ENCODE measurements at places on chromosomes 4 and X. TPM values are rescaled to one million over a fixed set of nuclear protein-coding genes. Genes with fewer than 3 reads are reported as not detected.
A peak's percentile ranks its signal among the peaks of the same experiment; 100 is the strongest.

The ARSJ gene
- total RNA-seq: 80.9 TPM

- peaks cover 11% of the 10 kb centered on the region for H3K27me3 ChIP-seq
- DNase-seq: no peak
- no peak overlapping the region for H3K27ac ChIP-seq
- no peaks in the 10 kb centered on the region for H3K36me3 ChIP-seq
- no peak overlapping the region for H3K4me3 ChIP-seq
Observed at GRCh38 chr4:152000518-152000917, 239.7 kb upstream of the GATB start.

- H3K4me1 ChIP-seq: peaks cover 24% of the 10 kb centered on the region
- DNase-seq: no peak
- H3K27me3 ChIP-seq: no peaks in the 10 kb centered on the region
Observed at GRCh38 chr4:75512386-75513211, 1.6 kb downstream of the RCHY1 start.

DNA sequence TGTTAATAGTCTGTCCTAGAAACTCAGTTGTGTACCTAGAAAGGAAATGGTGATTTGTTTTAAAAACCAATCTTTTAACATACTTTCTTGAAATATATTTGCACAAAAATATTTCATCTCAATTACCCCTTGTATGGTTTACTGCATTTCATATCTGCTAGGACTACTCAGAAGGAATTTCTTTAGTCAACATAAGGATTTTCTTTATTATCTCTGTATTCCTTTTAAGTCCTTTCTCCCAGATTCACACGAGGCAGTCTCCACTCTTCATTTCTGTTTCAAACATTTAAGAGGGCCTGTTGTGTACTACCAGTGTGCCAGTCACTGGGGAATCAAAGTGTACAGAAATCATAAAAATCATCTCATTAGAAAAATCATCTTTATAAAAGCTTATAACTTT is 28.8 kb downstream of the NFKB1 start:
- DNase-seq: no peak
- peaks cover 11% of the 10 kb centered on the region for H3K36me3 ChIP-seq
- H3K27ac ChIP-seq: peak overlapping the region; percentile 5

DNA sequence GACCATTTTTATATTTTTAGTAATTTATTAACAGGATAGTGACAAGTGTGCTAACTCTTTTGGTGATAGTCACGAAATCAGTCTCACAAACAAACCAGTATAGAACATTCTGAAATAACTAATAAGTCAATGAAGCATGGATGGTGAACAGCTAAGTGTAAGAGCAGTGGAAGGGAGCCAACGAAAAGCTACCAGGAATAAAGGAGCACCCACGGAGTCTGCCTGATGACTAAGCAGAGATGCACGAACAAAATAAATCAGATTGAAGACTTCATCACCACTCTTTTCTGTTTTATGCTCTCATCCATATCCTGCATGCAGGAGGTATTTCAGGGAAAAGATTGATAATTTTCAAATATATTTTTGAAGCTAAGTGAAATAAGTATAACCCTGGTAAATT is 891.1 kb upstream of the HS3ST1 start:
- no peaks in the 10 kb centered on the region for H3K36me3 ChIP-seq
- no peak overlapping the region for H3K4me3 ChIP-seq
- H3K27me3 ChIP-seq: no peaks in the 10 kb centered on the region
- no peaks in the 10 kb centered on the region for H3K4me1 ChIP-seq
- no peak for DNase-seq
- no peak overlapping the region for H3K27ac ChIP-seq

The CCSER1 gene
- total RNA-seq: not detected

DNA sequence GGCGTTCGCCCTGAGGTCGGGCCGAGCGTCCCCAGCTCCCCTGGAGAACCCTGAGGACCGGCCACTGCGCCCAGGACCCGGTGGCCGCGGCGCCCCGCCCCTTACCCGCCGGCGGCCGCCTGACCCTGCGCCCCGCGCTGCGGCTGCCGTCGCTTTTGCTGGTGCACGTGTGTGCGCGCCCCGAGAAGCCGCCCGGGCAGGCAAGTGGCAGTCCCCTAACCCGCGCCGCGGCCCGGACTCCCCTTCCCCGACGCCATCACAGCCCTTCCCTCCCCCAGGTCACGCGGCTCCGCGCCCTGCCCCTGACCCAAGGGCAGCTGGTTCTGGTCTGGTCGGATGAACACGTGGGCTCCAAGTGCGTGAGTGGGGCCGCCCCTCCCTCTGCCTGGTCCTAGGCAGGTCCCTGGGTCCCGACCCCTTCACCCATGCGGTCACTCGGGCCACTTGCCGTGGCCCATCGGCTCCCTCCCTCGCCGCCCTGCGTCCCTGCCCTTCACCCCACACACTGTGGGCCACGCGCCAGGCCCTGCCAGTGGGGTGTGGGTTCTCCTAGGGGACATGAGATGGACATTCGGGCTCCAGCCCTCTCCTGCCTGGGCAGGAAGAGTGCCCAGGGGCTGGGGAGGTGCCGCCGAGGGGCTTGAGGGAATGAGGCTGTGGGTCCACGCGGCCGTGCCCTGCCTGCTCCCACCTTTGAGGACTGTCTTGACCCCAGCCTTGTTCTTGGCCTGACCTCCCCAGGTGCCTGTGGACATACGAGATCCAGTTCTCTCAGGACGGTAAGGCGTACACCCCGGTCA is 8.0 kb upstream of the FGFRL1 start:
- no peak for DNase-seq
- H3K36me3 ChIP-seq: peaks cover 5% of the 10 kb centered on the region
- no peak overlapping the region for H3K4me3 ChIP-seq
- H3K27me3 ChIP-seq: peaks cover 15% of the 10 kb centered on the region

- no peak overlapping the region for H3K4me3 ChIP-seq
- H3K4me1 ChIP-seq: no peaks in the 10 kb centered on the region
- H3K27ac ChIP-seq: no peak overlapping the region
- DNase-seq: no peak
- no peaks in the 10 kb centered on the region for H3K36me3 ChIP-seq
Observed at GRCh38 chrX:107880054-107880610, 54.5 kb downstream of the MID2 start.

The ARMCX1 gene
- total RNA-seq: 36.0 TPM

- peaks cover 42% of the 10 kb centered on the region for H3K4me1 ChIP-seq
- peak overlapping the region; percentile 94 for H3K27ac ChIP-seq
- no peak for DNase-seq
- H3K27me3 ChIP-seq: no peaks in the 10 kb centered on the region
- H3K36me3 ChIP-seq: peaks cover 5% of the 10 kb centered on the region
Observed at GRCh38 chr4:109432203-109432602, 1.4 kb upstream of the SEC24B start.

DNA sequence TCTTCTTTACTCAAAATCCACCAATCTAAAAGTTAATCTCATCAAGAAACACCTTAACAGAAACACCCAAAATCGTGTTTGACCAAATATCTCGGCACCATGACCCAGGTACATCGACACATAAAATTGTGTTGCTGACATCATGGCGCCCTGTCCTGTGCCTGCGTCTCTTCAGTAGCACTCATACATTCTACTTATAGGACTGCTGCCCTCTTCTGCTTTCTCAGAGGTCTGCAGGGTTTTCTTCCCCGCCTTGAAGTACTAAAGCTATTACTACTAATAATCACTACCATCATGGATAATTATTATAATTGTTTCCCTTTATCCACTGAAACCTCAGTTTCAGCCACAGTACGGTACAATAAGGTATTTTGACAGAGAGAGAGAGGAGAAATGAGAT is 1403.1 kb upstream of the TENM3 start:
- H3K36me3 ChIP-seq: no peaks in the 10 kb centered on the region
- peaks cover 6% of the 10 kb centered on the region for H3K4me1 ChIP-seq
- H3K27ac ChIP-seq: no peak overlapping the region
- no peak overlapping the region for H3K4me3 ChIP-seq
- no peaks in the 10 kb centered on the region for H3K27me3 ChIP-seq
- DNase-seq: no peak

DNA sequence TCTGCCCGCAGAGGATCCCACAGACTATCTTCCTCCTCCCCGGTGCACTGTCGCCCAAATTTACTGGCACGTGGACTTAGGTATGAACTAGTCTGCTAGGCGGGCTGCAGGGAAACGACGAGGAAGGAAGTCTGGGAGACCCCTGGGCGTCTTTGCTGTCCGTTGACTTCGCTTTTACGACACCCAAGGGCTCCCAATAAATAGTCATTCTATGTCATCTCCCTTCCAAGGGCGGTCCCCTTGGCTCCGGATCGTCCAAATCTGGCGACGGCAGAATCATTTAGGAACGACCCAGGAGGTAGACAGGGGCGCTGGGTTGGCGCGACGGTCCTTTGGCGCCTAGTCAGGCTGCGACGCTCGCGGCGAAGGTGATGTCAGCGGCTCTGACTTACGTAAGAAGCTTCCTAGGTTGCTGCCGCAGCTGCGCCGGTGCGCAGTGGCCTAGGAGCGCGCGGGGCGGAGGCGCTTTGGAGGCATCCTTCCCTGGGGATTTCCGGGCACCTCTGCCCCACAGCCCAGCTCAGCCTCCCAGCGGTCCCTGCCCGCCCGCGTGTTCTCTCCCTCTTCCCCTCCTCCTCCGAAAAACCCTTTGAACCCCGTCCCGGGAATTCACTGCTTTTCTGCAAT is 2.2 kb downstream of the NHS start:
- DNase-seq: no peak
- H3K4me3 ChIP-seq: peak overlapping the region; percentile 74
- no peak overlapping the region for H3K27ac ChIP-seq

- H3K4me3 ChIP-seq: no peak overlapping the region
- no peaks in the 10 kb centered on the region for H3K36me3 ChIP-seq
- no peak overlapping the region for H3K27ac ChIP-seq
Observed at GRCh38 chr4:172957216-172957615, 211.4 kb upstream of the GALNT7 start.

- H3K27ac ChIP-seq: no peak overlapping the region
- H3K36me3 ChIP-seq: no peaks in the 10 kb centered on the region
- H3K4me3 ChIP-seq: no peak overlapping the region
- no peak for DNase-seq
- H3K4me1 ChIP-seq: no peaks in the 10 kb centered on the region
- H3K27me3 ChIP-seq: no peaks in the 10 kb centered on the region
Observed at GRCh38 chr4:28010577-28011240, 1150.1 kb downstream of the STIM2 start.

DNA sequence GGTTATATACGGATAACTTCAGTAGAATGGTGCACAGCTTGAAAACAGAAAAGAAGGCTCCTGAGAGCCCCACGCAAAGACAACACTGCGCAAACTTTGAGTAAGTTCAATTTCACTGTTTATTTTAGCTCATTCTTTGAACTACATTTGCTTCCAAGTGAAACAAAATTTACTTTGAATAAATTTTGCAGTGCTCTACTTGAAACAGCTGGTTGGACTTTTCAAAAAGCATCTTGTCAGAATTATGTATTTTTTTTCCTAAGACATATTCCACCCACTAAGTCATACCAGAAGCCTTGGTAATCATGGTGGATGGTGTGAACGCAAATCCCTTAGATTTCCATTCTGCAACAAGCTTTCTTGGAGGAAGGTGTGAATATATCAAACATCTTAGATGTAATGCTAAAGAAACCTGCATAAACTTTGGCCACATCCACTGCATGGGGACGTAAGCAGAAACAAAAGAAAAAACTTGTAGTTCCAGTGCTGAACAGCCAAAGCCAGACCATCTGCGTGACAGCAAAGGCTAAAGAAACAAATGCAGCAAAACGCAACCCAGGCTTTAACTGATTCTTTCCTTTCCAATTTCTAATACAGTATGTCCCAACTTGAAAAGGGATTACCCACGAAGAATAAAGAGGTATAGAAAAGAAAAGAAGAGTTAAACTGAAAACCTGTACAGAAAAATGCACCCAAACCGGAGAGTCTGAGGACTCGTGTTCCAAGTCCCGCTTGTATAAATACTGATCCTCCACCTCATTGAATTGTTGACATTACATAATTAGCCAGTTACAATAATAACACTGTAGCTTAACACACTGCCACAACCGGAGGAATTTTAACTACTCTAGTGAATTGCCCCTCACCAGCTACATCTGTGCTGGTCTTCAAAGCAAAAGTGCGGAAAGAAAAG is 90.9 kb downstream of the SH3RF1 start:
- H3K27ac ChIP-seq: peak overlapping the region; percentile 90
- DNase-seq: no peak
- peaks cover 33% of the 10 kb centered on the region for H3K4me1 ChIP-seq
- no peaks in the 10 kb centered on the region for H3K27me3 ChIP-seq

The BCORL1 gene
- 20.0 TPM for total RNA-seq

The RHOXF1 gene
- total RNA-seq: not detected

GRCh38 chr4:155403886-155404285 is 27.1 kb upstream of the MAP9 start:
- peaks cover 14% of the 10 kb centered on the region for H3K27me3 ChIP-seq
- peaks cover 2% of the 10 kb centered on the region for H3K36me3 ChIP-seq
- DNase-seq: no peak
- no peak overlapping the region for H3K27ac ChIP-seq
- H3K4me3 ChIP-seq: no peak overlapping the region

DNA sequence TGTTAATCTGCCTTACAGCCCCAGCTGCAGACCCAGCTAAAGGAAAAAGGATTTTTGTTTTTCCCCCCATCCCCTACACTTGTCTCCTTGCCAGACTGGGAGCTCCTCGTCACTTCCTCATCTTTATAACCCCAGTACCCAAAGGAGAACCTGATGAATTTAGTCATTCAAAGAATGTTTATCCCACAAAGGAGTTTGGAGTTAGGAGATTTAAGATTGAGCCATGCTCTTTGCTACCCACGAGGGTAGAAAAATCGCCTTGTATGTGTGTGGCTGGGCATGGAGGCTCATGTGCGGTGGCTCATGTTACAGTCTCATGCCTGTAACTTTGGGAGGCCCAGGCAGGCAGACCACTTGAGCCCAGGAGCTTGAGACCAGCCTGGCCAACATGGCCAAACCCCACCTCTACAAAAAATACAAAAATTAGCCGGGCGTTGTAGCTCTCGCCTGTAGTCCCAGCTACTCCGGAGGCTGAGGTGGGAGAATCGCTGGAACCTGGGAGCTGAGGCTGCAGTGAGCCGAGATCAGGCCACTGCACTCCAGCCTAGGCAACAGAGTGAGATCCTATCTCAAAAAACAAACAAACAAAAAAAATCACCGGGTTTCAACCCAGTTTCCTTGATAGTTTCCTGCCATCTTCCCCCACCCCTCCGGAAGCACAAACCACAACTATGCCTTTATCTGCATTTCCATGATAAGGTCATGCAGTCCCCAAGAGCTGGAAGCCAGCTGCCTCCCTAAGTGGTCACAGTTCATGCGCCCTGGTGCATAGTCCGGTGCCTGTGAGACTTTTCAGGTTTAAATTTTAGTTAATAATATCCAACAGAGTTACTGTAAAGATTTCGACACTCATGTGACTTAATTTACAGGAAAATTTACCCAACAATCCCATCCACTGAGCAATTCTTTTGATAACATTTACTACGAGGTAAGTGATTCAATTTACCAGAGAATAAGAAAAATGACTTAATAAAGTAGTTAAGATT is 1.5 kb downstream of the CFAP97 start:
- DNase-seq: no peak
- peak overlapping the region; percentile 99 for H3K27ac ChIP-seq

- DNase-seq: no peak
- H3K4me3 ChIP-seq: no peak overlapping the region
- peaks cover 18% of the 10 kb centered on the region for H3K4me1 ChIP-seq
- H3K36me3 ChIP-seq: no peaks in the 10 kb centered on the region
Observed at GRCh38 chrX:16187024-16187760, 19.9 kb downstream of the MAGEB17 start.

- peaks cover 2% of the 10 kb centered on the region for H3K4me1 ChIP-seq
- no peaks in the 10 kb centered on the region for H3K36me3 ChIP-seq
- H3K27me3 ChIP-seq: no peaks in the 10 kb centered on the region
- no peak overlapping the region for H3K4me3 ChIP-seq
Observed at GRCh38 chr4:152471251-152471792, 64.6 kb downstream of the FBXW7 start.

GRCh38 chr4:119861731-119862130 is 204.9 kb downstream of the MAD2L1 start:
- no peak for DNase-seq
- no peaks in the 10 kb centered on the region for H3K27me3 ChIP-seq

All from chondrocyte (in vitro differentiated cells).